ENCODE measurements at places on chromosomes 2 and 18.

DNA sequence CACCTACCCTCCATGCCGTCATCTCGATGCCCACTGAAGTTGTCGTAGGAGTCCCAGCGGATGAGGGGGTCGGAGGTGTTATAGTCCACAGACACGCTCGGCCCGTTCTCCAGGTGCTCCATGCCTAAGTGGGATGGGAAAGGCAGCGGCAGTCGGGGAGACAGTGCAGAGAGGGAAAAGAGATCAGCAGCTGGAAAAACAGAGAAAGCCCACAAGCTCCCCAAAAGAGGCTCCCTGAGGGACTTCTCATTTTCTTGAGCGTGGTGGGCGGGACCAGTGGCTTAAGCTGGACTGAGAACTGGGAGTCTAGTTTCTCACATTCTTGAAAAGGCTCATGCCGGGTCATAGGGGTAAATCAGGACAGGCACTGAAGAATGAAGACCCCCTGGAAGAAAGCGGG, 121.9 kb downstream of the TNS1 start:
- DNase-seq: no peak

- no peak for DNase-seq
Observed at GRCh38 chr2:144230448-144231085, 289.4 kb downstream of the ZEB2 start.

DNA sequence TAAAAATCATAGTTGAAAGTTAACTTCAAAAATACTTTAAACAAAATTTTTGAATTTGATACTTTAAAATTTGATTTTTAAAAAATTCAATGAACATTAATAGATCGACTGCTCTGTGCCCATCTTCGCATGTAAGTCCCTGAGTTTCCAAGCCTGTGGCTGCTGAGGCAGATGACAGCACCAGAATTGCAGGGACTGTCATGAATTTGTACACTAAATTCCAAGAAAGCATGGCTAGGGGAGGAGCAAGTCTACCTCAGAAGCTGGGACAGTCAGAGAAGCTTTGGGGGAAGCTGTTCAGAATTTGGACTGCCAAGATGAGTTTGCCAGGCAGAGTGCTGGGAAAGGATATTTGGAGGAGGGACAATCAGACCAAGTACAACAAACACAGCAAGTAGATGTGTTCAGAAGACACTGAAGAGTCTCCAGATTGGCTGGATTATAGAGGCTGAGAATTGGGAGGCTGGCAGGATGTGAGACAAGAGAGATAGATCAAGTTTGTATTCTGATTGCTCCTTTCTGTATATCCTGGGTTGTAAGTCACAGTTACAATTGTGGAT, 79.0 kb downstream of the ASXL3 start:
- DNase-seq: no peak

DNA sequence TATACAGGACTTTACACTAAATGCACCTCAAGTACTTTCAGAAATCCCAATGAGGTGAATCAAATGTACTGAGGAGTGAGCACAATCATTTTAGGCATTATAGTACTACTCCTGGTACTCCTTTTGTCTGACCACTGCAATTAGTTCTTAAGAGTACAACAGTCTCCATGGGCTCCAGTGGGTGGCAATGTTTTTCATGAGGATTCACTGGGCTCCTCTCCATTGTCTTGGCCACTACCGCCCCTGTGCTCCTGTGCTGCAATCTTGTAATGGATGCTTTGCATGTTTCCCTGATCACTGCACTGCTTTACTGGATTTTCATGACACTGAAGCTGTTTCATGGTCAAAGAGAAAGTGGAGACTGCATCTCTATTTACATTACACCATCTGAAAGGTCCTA, 268.5 kb upstream of the ZSWIM2 start:
- DNase-seq: no peak

DNA sequence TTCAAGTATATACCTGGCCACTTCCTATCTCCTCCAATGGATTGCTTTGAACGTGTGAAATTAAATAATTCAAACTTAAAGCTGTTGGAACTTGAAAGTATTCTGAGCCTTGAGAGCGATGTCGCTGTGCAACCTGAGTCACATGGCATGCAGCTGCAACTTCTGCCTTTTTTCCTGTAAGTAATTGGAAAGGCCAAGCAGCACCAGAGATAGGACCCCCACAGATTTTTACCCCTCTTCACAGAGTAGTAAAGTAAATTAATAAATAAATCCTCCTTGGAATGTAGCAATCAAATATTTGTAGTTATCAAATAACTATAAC, 3.2 kb upstream of the RNF149 start:
- DNase-seq: no peak

DNA sequence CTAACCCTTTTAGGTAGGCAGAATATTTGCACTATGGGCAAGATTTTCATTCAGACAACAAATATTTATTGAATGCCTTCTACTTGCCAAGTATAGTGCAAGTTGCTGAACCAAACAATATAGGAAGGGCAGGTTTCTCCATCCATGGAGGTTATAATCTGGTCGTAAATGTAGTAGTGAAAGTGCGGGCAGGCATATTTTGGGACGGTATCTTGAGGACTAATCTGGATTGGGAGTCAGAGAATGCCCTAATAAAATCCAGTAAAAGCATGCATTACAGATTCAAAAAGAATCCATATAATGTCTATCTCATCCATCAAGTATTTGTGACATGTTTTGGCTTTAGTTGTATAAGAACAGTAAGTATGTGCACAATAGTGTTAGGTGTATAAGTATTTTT, 1.7 kb upstream of the NDUFV2 start:
- DNase-seq: no peak

- DNase-seq: no peak
Observed at GRCh38 chr2:118903551-118904479, 38.2 kb upstream of the MARCO start.

- no peak for DNase-seq
Observed at GRCh38 chr2:101187131-101187530, 35.9 kb upstream of the TBC1D8 start.

- DNase-seq: no peak
Observed at GRCh38 chr18:40685219-40685618, 1269.8 kb upstream of the PIK3C3 start.

GRCh38 chr18:13446024-13446423, 227.5 kb downstream of the LDLRAD4 start:
- DNase-seq: no peak

- no peak for DNase-seq
Observed at GRCh38 chr2:137957033-137957432, 7.2 kb upstream of the HNMT start.

DNA sequence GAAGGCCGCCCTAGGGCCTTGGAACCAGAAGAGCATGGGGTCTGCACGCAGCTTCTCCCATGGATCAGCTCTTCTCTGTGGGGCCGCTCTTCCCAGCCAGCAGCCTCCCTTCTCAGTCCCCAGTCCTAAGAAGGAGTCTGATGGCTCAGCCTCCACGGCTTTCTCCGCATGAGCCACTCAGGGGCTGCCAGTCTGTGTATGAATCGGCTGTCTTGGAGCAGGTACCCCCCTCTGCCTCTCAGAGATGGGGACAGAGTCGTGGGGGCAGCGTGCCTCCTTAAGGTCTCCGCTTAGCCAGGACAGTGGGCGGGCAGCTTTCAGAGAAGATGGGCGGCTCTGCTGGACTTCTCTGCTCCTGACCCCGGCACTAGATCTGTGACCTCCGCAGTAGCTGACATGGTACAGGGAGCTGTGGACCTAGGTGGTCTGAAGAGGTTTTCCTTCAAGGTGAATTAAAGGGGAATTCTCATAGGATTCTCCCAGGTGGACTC, 21.6 kb downstream of the INPP5D start:
- no peak for DNase-seq

DNA sequence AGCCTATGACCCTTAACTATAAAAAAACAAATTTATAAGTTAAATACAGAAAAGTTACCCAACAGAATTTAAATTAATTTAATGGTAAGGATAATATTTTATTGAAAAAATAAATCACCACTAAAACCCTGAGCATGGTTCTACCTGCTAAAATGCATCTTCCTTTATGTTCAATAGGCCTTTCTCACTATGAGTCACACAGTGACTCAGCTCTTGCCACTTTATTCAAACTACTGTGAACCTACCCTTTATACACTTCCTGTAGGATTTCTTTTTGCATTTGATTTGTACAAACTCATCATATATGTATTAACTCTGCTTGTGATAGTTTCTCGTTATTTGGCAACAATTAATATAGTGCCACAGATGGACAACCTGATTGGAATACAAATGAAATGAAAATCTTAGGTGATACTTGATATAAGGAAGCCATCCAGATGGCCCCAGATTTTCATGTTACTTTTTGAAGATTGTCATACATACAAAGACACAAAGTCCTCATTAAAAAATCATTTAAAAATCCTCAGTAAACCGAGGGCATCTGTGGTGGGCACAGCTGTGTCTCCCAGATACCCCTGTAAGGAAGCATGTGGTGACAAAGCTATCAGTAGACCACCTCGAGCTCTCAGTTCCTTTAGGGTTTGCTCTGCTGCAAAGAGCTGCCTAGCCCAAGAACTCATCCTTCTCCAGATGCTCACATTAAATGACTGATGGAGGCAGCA, 55.2 kb upstream of the COBLL1 start:
- no peak for DNase-seq

DNA sequence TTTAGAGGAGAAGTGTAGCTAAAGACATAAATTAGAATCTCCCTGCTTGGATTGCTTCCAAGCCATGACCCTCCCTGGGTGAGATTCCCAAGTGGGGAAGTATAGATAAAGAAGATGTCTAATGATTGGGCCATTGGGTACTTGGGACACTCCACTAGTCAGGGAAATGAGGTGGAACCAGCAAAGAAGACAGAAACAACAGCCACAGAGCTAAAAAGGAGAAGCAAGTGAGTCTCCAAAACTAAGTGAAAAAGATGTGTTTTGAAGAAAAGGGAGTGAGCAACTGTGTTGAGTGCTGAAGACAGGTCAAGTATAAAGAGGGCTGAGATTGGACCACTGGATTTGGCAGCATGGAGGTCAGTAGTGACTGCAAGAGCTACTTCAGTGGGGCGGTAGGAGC, 276.7 kb upstream of the STON1 start:
- no peak for DNase-seq

GRCh38 chr2:143579456-143579855, 450.2 kb downstream of the ARHGAP15 start:
- DNase-seq: no peak

- no peak for DNase-seq
Observed at GRCh38 chr2:108079736-108080135, 93.4 kb downstream of the SLC5A7 start.

GRCh38 chr2:31384771-31385276, 29.7 kb downstream of the XDH start:
- DNase-seq: no peak

GRCh38 chr18:12973562-12974213, 17.5 kb upstream of the CEP192 start:
- no peak for DNase-seq

DNA sequence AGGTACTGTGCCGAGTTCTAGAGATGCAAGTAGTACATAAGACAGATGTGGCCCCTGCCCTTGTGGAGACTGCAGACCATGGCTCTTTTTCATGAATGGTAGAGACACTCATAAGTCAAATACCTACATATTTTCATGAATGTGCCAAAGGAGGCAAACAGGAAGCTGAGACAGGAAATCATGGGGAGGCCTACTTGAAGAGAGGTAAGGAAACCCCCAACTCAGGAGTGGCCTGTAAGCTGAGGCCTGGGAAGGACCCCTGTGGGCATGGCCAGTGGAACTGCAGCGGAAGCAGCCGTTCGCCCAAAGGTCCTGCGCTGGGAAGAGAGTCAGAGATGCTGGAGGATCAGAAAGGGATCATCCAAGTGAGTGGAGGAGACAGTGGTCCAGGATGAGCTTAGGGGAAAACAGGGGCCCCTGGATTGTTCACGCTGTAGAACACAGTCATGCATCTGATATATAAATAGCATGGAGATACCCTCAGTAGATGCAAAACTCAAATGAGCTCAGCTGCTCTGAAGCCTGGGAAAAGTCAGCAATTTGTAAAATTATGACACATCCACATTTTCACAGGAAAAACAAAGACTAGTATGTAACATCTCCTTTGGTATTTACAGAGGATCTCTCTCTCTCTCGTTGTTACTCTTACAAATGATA, 228.9 kb downstream of the NEDD4L start:
- no peak for DNase-seq

- DNase-seq: no peak
Observed at GRCh38 chr18:777021-777420, 35.0 kb downstream of the YES1 start.

DNA sequence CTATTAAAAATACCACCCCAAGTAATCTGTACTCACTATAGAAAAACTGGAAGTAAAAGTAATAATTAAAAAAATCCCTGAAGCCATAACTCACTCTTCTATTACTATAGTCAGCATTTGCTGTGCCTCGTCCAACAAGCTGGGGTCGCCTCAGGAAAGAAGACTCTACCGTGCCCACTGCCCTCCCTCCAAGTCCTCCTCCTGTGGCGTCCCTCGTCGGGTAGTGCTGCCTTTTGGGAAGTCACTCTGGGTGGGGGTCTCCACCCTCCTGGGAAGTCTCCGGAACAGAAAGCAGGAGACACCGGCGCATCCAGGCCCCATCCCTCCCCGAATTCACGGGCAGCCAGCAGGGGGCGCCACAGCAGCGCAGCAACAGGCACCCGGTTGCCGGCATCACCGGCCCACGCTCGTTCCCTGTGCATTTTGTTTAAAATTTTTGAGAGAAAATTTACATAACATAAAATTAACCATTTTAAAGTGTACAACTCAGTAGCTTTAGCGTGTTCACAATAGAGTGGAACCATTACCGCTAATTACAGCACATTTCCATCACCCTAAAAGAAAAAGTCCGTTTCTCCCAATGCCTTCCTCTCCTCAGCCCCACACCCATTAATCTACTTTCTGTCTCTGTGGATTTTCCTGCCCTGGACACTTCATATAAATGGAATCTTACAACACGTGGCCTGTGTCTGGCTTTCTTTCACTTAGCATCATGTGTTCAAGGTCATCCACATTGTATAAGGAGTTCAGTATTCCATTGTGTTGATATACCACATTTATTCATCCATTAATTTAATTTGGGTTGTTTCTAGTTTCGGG, 62.2 kb downstream of the ADNP2 start:
- DNase-seq: no peak

DNA sequence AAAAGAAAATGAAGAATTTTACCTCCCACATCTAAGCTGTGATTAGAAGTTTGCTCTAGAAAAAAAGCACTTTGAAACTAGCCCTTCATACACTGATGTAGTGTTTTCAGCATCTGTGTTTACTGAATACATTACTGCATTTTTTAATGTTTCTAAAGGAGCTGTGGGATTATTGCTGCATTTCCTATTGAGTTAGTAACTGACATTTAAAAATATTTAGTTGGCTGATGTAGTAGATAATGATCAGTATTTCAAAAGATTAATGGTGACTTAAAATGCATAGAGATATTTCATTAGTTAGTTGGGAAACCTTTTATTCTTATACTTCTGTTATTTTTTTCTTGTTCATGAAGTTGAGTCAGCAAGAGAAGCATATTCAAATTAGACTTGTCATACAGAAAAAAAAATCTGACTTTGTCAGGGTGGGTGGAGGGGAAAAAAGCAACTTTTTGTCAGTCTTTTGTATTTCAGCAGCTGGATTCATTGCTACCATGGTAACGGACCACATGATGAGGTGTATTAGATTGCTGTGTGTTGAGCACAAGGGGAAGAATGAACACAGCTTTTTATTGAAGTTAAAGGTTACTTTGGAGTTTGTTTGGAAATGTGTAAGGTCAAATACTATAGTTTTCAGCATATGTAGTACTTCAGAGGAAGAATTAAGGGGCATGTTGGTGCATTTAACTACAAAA, at the start of gene DTNA:
TSS of gene DTNA (plus strand) at position 549 of the 692 bp plus-strand sequence. CDS start 45,679 bp downstream, outside the sequence.
- DNase-seq: peak; percentile 88

GRCh38 chr2:24543252-24543651, 52.2 kb downstream of the NCOA1 start:
- DNase-seq: no peak

All from NCI-H748 treated with DMSO at 0.1 percent for 48 hours (cell line).